ENCODE measurements at places on chromosomes 7 and 10.

DNA sequence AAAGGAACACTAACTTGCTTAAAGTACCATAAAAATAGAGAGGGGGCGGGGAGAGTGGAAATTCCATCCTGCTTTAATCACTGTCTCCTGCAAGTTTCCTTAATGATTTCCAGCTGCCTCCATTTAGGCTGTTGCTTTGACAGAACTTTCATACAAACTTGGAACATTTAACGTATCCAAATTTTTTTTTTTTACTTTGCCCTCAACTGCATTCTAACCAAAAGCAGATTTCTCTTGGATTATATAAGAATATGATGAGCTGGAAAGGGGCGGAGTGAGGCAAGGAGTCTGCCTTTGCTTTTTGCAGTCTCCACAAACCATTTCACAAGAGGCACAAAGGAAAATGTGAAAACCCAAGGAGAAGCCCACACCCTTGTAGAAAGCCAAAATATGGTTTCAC is 46.6 kb upstream of the COL1A2 start:
- DNase-seq: no peak

DNA sequence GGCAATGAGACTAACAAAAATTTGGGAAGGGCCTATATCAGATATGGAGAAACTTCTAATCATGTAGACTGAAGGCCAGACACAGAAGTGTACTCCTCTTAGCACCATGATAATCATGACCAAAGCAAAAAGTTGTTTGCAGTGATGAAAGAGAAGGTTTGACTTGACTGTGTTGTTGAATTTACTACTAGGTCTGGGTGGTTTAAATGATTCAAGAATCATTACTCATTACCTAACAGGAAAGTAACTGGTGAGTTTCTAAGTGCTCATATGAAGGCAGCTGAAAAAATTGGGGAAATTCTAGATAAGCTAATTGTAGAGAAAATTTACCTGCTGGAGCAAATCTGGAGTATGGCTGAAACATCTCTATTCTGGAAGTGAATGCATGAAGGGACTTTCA is 451.5 kb upstream of the SORCS1 start:
- no peak for DNase-seq

DNA sequence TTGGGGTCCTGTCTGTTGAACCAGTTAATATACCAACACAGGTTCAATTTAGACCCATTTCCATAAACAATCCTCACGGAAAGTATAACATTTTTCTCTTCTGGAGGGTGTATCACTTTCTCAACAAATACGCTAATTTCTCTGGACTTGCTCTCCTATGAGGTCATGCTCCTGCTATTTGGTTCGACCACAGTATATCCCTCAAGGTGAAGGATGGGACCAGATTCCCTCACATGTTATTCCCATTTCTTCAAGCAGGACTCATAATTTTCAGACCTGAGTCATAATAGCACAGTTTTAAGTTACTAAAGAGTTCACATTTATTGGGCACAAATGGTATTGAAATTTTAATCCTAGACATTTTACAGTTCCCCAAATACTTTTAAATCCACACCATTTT is 57.2 kb downstream of the ADAM12 start:
- no peak for DNase-seq

- no peak for DNase-seq
These were observed 149.2 kb downstream of the CRPPA start for GRCh38 chr7:16271990-16272665.

DNA sequence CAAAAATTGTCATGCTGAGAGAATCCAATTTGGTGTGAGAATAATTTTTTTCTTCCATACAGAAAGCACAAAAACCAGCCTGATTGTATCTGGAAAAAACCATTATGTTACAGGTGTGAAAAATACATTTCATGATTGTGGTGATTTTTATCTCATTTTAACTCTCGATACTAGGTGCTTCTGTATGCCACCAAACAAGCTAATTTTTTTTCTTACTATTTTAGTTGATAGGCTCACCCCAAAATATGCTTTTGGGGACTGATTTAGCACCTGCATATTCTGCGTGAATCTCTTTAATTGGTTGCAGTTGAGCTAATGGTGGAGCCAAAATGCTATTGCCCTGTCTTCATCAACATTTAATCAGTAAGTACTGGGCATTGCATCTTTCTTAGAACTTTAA is 1.9 kb downstream of the DMTF1 start:
- DNase-seq: no peak

DNA sequence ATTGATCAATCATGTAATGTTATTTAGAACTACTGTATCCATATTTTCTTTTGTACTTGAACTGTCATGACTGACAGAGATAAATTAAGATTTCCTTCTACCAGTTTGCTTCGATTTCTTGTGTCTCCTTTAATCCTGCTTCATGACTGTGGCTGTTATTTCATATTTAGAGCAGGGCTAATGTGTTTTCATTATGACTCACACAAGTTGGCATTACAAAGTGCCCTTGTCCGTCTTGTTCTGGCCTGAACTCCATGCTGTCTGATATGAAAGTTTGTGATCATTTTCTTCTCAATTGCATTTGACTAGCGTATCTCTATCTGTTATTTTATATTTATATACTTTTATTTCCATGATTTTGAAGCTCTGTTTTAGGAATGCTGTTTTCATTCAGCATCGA is 344.1 kb upstream of the PRKCQ start:
- DNase-seq: no peak

DNA sequence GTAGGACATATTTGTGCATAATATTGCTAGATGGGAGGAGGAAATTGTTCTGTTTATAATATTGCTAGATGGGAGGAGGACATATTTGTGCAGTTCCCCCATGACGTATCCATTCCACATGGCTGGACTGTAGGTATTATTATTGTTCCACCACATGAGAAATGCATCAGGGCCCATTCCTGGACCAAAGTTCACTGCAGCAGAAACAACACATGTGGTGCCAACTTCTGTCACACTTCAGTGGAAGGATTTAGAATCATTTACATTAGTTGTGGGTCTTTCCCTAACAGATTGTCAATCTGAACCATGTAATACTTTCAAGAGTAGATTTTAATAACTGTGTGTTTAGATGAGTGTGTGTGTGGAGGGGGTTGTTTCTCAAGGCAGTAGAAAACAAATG is 32.7 kb upstream of the MACC1 start:
- no peak for DNase-seq

DNA sequence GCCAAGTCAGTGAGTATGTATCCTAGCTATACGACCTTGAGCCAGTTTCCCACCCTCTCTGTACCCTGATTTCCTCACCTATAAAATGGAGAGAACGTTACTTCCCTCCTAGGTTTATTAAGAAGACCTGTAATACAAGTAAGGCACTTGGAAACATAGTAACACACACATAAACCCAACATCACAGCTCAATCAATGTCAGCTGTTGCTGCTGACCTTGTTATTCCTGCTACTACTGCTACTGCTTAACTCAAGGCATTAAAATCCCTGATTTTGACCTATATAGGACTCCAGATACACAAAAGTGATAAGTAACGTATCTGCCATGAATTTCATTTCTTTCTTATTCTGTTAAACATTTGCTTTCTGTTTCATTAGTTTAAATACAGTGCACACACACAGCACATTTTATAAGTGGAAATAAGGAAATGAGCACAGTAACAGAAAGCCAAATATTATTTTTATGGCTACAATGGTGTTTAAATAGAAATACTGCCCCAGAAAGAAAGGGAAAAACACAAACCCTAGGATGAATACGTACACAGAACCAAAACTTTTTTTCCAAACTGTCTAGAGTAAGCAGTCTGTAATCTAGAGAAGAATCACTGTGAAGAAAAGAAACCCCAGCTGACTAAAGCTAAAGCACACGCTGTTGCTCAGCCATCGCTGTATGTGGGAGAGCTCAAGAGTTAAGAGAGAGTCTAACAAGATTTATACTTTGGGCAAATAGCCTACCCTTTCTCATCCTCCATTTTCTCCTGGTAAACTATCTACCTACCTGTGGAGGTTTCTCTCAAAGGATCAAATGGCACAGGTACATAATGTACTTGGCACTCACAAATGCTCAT is 19.0 kb downstream of the NAPEPLD start:
- DNase-seq: no peak

GRCh38 chr7:40570223-40570622 is 435.4 kb downstream of the SUGCT start:
- DNase-seq: no peak

DNA sequence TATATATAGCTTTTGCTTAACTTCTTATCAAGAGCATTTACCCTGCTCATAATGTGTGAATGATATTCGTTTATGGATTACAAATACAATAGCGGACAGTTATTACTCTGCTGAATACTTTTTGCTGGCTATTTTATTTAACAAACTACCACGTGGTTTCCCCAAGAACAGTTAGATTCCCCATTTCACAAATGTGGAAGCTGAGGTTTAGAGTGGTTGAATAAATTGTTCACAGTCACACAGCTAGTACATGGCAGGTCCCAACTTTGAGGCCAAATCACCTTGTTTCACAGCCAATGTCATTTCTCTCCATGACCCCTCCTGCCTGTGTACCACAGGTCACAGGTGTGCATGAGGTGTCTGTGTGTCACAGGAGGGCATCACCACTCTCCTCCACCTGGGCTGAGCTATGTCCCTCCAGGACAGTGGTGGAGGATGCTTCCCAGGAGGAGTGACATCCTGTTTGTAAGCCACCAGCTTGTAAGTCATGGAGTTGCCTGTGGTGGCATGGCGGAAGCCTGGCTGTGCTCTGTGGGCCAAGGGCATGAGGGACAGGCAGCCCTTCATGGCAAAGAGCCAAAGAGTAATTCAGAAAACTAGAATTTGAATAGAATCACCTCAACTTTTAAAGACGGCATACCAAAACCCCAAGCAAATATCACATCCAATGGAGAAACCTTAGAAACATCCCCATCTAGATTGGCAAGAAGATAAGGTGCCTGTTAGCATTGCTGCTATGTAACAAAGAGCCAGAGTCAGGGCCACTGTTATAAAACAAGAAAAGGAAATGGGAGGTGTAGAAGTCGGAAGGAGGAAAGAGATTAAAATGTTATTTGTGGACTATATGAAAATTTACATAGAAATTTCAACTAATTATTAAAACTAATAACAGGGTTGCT is 51.9 kb downstream of the AOC1 start:
- no peak for DNase-seq
